ENCODE measurements at places on chromosomes 12 and 14.

DNA sequence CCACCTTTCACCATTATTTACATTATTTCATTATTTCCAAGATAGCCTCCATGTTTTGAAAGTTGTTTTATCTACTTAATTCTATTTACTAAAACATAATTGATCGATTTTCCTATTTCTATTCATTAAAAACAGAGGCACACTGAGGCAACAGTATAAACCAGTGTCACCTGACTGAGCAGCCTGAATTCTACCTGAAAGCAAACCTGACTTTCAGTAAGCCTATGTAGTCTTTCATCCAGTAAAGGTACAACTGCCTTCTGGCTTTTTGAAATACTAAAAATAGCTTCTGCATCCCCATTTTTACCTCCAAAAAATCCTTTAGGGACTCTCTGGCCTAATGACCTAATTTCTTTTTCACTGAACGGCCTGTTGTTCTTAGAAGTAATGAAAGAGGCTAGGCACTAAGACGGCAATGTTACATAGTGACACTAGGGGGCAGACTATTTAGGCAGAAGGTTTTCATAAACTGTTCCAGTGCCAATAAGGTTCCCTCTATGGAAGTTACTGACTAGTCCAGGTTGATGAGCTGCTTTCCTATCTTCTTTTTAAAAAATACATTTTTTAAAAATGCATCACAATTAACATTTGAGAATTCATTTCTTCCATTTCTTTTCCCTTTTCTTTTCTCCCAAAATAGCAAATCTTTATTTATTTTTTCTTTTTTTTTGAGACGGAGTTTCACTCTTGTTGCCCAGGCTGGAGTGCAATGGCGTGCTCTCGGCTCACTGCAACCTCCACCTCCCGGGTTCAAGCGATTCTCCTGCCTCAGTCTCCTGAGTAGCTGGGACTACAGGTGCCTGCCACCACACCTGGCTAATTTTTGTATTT is 17.5 kb downstream of the ANAPC5 start:
- DNase-seq: peak; percentile 48

- DNase-seq: no peak
Observed at GRCh38 chr12:87529413-87529812, 499.8 kb downstream of the C12orf50 start.

DNA sequence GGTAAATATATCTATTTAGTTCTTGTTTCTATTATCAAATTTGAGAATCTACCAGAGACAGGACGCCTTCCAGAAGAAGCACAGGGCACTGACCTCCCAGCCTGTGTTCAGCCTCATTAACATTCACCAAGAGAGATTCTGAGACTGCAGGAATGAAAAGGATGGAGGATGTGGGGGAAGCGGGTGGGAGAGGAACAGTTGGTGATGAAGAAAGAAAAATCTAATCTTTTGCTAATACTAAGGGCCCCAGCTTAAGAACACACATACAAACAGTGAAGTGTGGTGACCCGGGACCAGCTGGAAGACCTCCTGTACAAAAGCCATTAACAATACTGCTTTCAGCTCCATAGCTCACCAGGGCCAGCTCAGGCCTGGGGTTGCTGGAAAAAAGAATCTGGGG is 160.5 kb downstream of the NUAK1 start:
- DNase-seq: no peak

DNA sequence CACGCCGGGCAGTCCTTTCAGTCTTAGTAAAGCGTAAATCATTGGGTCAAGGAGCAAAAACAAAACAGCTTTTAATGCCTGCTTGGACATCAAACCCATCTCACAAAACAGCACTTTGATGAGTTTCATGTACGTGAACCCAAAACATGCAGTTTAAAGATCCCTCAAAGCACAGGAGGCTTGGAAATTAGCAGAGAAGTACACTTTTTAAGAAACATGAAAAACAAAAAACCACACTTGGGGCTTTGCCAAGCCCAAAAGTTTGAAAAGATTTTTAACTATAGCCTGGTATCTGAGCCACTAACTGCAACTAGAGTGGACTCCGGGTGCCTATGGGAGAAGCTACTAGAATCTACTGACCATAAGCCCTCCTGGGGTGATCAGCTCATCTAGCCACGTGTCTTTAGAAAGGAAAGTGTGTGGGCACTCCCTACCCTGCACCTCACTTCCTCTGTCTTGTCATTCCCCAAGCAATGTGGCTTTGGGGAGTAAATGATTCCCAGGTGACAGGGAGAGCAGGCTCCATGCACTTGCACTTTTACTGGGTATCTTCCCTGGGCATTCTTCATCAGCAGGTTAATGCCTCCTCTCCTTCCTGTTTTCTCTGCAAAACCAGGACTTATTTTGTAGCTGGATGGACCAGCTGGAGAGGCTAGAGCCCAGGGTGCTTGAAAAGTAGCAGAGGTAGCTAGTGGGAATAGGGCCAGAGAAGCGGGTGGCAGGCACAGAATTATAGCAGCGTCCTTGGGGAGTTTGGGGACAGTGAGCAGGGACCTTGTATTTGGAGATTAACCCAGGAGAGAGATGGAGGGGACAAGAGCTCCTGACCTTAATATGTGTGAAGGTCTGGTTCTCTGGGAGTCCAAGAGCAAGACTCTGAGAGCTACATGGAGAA is 339.3 kb downstream of the BCL11B start:
- no peak for DNase-seq

- DNase-seq: no peak
Observed at GRCh38 chr12:53844994-53845844, 93.4 kb upstream of the HOXC13 start.

- no peak for DNase-seq
Observed at GRCh38 chr14:22268875-22269274, 320.1 kb downstream of the DAD1 start.

DNA sequence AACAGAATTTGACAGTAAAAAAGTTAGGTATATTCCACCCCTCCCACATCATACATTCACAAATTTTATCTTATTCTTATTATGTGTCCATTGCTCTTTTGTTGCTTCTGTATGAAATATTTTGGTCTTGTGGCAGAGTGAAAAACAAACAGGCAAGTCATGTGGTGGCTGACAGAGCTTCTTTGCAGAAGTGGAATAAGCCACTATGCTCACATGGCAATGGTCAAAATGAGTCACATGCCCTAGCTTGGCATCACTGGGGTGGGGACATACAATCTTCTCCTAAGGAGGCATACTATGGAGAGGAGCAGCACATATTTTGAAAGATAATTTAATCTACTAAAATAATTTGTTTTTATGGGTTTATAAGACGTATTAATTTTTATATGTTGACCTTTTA is 27.7 kb upstream of the CMA1 start:
- DNase-seq: no peak

DNA sequence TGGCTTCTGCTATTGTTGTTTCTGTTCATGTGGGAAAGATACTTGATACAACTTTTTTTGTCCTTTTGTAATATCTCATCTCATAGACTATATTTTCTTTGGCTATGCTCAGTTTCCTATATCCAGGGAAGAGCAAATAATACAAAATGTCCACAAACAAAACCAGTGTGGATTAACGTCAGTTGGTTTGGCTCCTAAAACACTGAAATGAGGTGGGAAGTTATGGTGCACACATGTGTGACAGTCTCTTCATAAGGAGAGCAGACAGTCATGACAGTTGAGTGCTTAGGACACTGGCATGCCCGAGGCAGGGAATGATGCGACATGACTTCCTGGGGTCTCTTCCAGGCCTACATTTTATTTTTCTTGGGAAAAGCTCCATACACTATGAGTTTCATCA is 27.5 kb downstream of the RHOJ start:
- no peak for DNase-seq

DNA sequence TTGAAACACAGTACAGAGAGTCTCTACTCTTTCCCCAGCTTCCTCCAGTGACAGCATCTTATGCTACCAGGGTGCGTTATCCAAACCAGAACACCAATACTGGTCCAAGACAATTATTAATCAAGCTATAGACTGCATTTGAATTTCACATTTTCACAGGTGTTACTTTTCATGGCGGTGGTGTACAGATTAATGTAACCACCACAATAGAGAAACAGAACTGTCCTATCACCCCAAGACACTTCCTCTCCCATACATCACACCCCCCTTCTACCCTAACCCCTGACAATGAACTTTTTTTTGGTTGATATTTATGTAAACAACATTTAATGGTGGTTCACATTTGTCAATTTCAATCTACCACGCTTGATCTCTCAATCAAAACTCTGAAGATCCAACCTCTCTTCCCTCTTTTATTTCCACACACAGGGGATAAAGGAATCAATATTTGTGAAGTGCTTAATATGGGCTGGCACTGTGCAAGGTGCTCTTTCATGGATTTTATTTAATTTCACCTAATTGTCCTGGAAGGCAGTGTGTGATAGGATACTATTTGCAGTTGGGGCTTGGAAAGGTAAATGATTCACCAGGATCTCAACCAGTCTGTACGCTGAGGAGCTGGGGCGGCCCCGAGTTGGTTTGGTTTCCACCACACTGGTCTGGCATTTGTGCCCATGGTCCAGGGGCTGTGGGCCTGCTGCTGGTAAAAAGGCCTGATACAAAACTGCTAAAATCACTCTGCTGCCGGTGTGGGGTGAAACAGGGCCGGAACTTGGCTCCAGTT is 54.6 kb upstream of the DICER1 start:
- peak; percentile 38 for DNase-seq

- no peak for DNase-seq
Observed at GRCh38 chr14:86513564-86513963, 983.6 kb downstream of the FLRT2 start.

DNA sequence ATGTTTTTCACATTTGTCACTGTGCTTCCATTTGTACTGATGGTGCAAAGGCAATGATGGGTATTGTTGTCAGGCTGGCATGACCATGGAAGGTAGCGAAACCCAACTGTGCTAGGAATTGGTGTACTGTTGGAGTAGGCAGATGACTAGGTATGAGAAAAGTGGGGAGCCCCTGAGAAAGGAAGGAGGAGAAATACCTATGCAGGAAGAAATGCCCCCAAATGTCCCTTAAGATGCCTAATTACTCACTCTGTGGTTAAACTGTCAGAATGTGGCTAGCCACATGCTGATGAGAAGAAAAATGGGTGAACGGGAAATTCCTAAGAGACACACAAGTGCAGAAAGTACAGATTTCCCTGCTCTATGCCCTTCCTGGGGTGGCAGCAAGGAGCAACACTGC is 339.1 kb downstream of the TMEM132D start:
- DNase-seq: no peak

GRCh38 chr14:23653051-23653450 is 16.9 kb downstream of the DHRS2 start:
- no peak for DNase-seq

DNA sequence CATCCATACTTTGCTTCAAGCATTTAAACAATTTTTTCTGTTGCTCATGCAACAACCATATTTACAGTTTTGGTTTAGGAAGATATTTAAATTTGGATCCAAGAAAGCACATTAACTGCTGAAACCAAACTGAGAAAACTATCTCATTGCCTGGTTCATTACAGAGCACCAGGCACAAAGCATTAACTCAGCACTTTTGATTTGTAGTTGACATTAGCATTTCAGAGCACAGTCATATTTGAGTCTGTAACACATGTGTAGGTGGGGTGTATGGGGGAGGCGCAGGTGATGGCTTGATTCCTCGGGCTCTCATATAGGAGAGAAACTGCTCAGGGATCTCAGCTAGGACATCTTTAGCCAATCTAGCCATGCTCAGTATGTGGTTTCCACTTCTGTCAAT is 251.7 kb downstream of the CPNE8 start:
- DNase-seq: no peak

- no peak for DNase-seq
Observed at GRCh38 chr14:99325016-99325415, 53.0 kb upstream of the BCL11B start.

GRCh38 chr14:21960636-21961035 is 287.0 kb upstream of the OR4E1 start:
- DNase-seq: no peak

DNA sequence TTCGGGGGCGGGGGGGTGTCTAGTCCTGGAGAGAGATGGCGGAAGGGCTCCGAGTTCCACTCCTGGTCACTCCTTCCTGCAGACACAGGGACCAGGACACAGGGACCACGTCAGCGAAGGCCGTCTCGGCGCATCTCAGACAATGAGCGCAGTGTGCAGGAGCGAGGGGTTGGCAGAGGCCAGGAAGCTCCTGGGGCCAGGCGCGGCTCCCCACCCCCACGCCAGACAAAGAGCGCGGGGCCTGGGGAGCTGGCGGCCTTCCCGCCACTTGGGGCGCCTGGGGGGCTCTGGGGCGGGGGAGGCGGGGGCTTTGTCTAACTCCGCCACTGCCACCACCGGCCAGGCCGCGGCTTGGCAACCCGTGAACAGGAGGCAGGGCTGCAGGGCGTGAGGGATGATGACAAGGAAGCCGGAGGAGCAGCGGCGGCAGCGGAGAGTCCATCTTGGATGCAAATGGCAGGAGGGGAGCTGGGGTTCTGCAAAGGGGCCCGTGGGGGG is 2.2 kb downstream of the CDK2AP1 start:
- DNase-seq: peak; percentile 66

DNA sequence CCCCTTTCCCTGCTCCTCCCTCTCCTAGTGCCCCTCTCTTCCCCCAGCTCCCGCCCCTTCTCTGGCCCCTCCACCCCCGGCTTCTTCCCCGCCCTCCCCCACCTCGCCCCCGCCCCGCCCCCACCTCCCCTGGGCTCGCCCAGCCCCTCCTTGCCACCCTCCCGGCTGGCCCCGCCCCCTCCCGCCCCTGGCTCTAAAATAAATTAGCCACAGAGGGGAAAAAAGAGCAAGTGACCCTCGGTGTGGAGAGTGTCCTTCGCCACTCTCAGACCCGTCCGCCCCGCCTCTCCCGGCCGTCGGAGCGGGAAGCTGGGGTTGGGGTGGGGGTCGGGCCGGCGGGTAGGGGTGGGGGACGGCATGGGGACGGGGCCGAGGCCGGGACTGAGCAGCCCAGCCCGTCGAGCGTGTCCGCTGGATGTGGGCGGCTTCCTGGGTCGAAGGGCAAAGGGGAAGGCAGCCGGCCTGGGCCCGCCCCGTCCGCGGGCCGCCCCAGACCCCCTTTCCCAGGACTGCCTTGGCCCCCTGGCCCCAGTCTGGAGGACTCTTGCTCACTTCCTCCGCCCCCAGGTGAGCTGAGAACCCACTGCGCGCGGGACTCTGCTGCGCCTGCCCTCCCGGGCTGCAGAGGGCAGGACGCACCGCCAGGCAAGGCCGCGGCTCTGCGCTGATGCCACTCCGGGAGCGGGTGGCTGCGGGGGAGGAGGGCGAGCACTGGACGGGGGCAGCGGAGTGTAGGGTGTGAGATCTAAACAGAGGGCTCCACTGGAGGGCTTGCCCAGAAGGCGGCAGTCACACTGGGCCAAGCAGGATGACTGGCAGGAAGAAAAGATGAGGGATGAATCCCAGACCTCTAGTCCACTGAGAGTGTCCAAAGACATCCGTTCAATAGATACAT is 570 bp upstream of the FIGNL2 start:
- DNase-seq: no peak

- DNase-seq: no peak
Observed at GRCh38 chr12:123115409-123116121, 35.3 kb downstream of the PITPNM2 start.

DNA sequence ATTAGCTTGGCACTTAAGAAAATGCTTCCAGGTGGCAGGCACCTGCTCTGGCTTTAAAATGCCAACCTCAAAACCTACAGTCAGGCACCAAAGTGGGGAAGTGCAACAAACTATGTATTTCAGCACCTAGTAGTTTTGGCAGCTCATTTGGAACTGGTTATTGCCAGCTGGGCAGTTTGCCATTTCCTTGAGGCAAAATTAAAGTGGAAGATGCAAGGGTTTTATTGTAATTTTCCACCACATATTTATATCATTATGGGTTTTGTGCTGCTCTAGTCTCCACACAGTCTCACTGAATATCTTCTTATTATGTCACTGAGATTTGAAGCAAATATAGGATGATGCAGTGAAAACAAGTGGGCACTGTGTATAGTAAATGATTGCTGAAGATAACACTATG is 117.0 kb downstream of the PRKD1 start:
- DNase-seq: no peak
